ENCODE measurements at places on chromosomes 5 and 9.

DNA sequence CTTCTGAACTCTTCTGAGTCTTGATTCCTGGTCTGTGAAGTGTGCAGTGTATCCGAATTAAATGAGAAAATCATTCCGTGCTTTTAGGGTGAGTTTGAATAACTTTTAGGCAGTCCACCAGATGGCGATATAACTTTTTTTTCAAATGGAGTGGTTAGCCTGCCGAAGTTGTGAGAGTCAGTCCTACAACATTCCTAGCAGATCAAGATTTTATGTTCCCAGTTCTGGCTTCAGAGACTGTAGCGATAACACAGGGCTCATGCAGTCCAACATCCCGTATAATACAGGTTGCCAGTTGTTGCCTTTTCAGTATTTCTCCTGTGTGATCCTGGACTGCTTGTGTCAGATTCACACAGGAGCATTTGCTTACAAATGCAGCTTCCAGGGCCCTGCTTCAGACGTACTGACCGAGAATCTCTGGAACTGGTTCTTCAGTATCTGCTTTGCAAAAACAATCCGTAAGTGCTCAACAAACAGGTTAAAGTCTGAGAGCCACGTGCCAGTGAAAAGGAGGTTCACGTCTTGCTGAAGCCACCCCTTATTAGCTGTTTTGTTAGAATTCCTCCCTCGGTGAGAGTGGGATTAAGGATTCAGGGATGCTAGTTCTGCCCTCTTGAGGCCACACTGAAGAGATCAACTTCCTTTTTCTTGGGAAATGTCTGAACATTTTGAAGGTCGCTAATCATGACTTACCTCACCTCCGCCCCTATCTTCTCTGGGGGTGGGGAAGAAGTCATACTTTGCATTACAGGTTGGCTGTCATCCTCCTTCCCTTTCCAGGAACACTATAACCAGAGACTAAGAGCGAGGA lies 22.8 kb downstream of the SMIM3 start:
- peak; percentile 29 for DNase-seq

GRCh38 chr9:136512651-136513071 lies 29.8 kb upstream of the SEC16A start:
- no peak for DNase-seq

DNA sequence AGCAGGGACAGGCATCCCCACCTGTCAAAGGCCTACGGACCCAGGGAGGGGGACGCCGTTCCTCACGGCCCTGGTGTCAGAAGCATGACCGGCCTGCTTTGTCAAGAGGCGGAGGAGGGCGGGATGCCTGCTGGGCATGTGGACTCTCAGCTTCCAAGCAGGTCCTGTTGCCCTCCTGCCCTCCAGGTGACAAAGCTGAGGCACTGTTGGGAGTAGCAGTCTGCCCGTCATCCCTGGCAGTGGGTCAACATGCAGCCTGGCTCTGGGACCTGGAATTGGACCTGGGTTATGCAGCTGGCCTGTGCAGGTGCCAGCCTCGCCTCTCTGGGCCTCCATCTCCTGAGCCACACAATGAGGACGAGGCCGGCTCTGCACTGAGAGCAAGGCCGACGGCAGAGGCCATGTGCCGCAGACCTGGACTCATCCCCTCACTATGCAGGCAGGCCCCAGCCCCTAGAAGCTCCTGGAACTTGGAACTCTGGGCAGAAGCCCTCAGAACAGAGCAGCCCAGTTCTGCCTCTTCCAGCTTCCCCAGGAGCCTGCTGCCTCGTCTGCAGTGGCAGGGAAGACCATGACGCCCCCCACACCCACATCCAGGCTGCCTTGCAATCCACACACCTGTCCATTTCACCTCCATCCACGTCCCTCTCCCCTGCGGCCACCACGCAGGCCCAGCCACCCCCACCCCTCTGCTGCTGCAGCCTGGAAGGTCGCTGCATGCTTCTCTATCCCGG lies 20.8 kb upstream of the FCN1 start:
- no peak for DNase-seq

DNA sequence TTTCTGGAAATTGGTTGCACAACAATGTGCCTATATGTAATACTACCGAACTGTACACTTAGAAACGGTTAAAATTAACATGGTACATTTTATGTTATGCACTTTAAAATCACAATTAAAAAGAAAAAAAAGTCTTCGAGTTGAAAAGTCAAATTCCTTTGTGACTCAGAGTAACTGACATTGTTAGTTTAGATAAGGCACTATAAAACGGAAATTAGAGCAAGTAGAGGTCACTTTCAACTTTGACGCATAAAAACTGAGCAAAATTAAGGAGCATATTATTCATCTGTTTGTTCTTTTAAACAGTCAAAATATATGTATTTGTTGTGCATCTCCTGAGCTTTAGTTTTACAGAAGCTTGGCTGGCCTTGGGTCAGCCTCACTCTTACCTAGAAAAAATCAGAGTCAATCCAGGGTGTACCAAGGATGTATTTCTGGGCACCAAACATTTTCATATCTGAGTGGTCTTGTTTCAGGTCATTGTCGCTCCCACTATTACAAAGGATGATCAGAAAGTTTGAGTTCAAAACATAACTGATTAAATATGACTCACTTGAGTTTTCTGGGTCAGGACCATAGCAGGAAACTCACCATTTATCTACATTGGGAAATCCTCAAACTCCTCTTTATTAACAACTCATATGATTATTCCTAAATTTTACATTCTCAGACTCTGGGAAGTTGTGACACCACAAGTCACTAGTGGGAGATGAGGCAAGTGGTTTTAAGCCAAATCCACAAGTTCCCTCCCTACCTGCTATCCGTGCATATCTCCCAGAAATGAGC lies 160.6 kb downstream of the CCDC192 start:
- DNase-seq = no peak

DNA sequence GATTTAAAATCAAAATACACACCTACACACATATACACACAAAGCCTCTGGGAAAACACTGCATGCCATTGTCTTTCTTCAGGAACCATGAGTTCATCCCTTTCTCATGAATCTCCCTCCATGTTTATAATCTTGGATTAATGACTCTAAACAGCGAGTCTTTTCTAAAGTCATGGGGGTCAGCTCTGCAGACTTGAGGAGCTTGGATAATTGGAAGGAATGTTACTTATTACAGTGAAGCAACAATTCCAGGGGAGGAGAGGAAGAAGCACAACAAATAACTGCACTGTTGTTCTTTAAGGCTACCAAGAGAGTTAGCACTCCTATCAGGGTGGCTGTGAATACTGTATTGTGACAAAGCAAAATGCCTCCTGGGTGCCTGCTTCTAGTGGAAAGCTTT lies 444.7 kb downstream of the ANXA1 start:
- DNase-seq = no peak

DNA sequence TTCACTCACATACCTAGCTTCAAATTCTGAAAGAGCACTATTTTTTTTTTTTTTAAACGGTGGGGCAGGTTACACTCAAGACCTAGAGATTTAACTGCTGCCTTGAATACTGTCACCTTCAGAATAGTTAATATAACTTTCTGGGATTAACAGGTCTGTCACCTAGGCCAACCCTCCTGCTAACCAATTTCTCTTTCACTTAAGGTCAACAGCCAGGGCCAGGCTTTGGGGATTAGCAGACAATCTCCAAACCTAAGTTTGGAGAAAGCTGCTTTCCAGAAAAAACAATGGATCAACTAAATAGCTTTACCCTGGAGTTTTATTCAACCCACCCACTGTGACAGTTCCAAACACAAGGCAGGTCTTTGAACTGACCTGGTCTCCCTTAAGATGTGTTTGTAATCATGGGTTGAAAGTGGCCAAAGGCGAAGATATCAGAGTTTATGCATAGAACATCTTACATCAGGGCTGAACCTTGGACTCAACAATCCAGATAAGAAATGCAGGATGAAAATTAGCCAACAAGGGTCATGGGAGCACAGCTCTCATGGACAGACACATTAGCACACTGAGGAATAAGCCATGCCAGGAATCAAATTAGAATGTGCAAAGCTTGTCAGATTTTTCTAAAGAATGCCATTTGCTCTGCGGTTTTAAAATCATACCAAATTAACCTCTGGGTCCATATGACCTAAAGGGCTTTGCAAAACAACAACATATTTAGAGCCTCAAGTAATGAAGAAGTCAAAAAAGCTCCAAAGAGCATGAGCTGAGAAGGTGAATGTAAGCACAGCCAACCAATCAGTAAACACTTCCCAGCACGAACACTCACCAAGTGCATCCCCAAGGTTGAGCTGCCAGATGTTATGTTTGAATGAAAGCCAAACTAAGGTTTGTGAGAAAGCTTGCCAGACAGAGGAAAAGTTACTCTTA lies 538.5 kb upstream of the DMAC1 start:
- DNase-seq = no peak

DNA sequence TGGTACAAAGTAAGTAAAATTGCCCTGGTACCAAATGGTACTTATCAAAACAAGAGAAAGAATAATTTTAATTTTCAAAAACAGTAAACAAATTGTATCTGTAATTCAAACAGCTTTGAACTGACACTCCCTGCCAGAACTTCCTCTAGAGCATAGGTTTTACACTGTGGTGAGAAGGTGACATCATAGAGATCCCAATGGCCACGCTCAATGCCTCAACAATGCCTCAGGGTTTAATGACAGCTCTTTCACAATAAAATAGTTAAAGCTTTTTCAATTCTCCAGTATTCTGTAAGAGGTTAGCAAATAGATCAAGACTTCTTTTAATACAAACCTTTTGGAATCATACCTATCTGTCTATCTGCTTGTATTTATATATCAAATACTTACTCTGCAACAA lies 437.1 kb downstream of the PRR16 start:
- no peak for DNase-seq

- DNase-seq = peak; percentile 90
These were observed 176.7 kb upstream of the ZNF608 start for GRCh38 chr5:124923131-124923530.

DNA sequence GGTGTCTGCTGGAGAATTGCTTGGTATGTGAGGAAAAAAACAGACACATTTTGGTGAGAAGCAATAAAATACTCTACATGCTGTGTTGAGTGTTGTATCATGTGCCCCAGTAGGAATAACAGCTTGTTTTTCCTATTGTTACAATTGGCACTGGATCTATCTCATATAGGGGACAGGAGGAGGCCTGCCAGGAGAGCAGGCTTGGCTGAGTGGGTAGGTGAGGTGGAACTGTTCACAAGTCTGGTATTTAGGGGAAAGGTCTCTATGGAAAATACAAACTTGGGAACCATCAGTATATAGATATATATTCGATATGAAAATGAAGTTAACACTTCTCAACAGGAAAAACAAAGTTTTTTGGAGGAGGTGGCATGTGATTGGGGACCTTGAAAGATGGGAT lies 9.5 kb upstream of the SH3TC2 start:
- DNase-seq = no peak

DNA sequence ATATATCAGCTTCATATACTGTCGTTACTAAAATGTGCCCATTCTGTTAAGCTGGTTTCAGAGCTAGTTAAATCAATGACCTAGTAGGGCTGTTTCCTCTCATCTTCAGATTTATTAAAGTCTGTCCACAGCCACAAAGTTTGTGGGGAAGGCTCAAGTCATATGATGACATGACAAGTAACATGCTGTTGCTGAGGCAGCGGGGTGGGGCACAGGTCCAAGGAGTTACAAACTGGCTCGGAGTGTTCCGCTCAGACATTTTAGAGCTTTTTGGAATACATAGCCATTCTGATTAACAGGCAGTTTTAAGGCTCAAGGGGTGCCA lies 2.7 kb upstream of the ANP32B start:
- DNase-seq = no peak

- DNase-seq = no peak
These were observed 592.9 kb upstream of the C9orf72 start for GRCh38 chr9:28166179-28166578.

- no peak for DNase-seq
These were observed 250.8 kb upstream of the FBXL7 start for GRCh38 chr5:15249152-15249551.

- peak; percentile 80 for DNase-seq
These were observed 21.3 kb upstream of the GBGT1 start for GRCh38 chr9:133184971-133185370.

GRCh38 chr5:14574891-14575508 lies 6.6 kb upstream of the OTULINL start:
- DNase-seq = peak; percentile 66

DNA sequence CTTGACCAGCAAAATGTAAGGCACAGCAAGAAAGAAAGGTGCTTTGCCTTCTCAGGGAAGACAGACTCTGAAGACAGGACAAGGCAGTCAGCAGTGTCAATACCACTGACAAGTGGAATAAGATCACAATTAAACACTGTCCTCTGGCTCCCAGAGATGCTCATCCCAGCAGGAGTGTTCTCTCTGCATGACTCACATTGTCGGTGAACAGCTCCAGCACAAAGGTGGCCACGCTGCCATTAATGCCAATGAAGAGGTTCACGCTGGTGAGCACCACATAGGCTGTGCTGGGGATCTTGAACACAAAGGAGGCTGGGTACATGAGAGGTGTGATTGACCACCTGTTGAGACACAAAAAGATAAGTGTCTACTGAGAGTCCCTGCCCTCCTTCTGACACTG lies 31.9 kb downstream of the NIPSNAP3B start:
- DNase-seq = no peak

- DNase-seq = no peak
These were observed 198.6 kb upstream of the HMHB1 start for GRCh38 chr5:143613329-143613728.

DNA sequence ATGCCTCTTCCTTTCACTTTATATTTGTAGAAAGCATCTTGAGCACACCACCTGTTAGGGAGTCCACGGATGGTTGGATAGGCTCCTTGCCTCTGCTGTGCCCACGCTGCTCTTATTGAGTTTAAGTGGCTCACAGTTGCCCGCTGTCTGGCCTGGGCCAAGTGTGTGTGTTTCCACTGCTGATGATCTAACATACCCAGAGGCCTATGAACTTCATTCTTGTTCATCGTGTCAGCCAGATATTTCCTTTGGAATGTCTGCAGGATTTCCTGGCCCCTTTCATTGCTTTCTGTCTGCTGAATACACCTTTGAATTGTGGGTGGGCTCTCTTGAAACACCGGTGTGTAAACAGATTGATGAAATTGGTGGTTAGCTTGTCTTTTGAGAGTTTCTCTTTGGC lies 46.6 kb downstream of the MVB12B start:
- DNase-seq = no peak

DNA sequence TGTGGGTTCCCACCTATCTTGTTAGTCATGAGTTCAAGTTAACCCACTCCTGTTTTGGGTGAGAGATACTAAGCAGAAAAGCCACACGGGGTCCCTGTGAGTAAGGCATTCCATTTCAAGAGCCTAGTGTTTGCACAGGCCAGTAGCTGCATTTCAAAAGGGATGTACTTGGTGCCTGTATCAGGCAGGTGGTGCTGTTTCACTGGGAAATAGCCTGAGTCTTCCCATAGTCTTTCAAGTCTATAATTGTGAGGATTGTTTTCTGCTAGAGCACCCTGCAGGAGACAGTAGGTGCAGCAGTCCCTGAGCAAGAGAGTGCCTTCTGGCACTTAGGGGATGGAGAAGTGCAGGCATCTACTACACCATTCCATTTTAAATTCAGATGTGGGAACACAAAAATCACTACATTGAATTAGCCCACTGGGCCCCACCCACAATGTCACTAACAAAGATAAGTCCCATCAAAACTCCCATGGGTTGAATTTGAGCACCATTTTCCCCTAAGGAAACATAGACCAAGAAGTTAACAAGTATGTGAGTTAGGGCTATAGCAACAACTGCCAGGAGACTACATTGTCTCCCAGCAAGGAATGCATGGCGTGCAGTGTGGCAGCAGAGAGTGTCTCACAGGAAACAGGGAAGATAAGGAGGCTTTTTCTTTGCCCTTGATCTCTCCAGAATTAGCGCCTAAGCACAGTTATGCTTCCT lies 263.2 kb downstream of the COX7C start:
- peak; percentile 56 for DNase-seq
